ENCODE measurements at places on chromosomes 16 and 17. TPM values are rescaled to one million over a fixed set of nuclear protein-coding genes. Genes with fewer than 3 reads are reported as not detected.
A peak's percentile ranks its signal among the peaks of the same experiment; 100 is the strongest.

- no peak for DNase-seq
Observed at GRCh38 chr16:4695473-4696171, 2.3 kb downstream of the NUDT16L1 start.

The DYNLRB2 gene
- not detected for total RNA-seq

The SCIMP gene
- total RNA-seq, result 1.0 TPM

DNA sequence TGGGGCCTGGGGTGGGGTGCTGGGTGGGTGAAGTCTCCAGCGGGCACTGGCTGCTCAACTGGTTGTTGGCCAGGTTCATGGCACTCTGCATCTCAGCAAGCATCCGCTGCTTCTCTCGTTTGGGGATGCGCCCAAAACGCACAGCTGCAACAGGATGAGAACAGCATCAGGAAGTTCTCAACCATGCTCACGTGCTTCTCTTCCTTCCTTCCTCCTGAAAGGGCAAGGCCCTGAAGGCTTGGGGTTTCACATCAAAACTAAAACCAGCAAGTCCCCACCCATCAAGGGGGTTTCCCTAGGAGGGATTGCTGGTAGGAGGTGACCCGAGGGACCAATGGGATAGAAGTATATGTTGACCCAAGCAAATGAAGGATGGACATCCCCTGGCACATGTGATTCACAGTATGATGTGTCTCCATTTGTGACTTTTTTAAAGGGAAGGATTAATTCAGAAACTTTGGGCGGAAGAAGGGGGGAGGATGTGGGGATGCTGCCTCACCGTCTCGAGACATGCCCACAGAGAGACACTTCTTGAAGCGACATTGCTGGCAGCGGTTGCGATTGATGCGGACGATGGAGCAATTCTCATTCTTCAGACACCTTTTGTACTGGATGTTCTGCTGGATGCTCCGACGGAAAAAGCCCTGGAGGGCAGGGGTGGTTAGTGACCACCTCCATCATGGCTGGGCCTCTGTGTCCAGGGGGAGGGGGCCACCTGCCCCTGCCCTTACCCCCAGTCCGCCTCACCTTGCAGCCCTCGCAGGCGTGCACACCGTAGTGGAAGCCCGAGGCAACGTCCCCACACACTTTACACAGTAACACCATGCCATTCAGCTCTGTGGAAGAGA, 4.2 kb downstream of the NR1D1 start:
- peak; percentile 81 for DNase-seq

The CDT1 gene
- total RNA-seq, result 0.65 TPM

DNA sequence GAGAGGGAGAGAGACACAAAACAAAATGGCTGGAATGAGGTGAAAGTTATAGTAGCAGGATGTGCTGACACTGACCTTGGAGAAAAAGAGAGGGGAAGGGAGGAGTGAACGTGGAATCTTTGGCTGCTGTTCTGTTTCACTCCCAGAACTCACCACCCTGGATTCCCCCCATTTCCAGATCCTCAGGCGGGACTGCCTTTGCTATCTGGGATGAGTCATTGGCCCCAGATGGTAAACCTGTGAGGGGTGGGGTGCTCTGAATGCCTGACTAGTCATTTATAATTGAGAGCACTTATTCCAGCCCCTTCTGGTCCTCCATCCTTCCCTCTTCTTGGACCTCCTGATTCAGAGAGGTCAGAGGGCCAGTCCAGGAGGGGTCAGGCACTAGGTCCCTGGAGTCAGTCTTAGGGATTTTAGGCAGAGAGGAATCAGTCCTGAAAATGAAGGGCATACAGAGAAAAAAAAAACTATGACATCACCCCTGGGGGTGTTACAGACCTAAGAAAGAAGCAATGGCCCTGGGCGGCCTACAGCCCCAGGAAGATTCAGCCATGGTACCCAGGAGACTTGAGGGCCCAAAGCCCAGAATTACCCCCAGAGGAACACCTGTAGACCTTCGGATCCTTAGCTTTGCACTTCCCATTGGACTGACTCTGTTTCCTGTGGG, 2.2 kb upstream of the ZG16 start:
- no peak for DNase-seq

The SOST gene
- not detected for total RNA-seq

The RNF151 gene
- not detected for total RNA-seq

All from Right ventricle myocardium inferior (tissue), 1 donor.